ENCODE measurements at places on chromosomes 7 and 10.

- DNase-seq, result no peak
Measured at GRCh38 chr10:98528166-98528804, 81.5 kb upstream of the HPS1 start.

DNA sequence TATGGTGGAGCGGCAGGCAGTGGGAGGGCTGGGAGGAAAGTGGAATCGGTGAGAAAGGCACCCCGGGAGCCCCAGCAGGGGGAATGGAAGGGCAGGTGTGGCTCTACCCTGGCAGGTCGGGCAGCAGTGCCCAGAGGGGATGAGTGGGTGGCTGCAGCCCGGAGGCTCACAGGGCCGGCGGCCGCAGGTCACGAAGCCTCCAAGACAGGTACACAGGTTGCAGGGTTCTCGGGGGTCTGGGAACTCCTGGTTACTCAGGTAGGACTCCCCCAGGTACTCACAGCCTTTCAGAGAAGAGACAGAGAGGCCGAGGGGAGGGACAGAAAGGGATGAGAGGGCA lies 21.8 kb downstream of the KCP start:
- no peak for DNase-seq

DNA sequence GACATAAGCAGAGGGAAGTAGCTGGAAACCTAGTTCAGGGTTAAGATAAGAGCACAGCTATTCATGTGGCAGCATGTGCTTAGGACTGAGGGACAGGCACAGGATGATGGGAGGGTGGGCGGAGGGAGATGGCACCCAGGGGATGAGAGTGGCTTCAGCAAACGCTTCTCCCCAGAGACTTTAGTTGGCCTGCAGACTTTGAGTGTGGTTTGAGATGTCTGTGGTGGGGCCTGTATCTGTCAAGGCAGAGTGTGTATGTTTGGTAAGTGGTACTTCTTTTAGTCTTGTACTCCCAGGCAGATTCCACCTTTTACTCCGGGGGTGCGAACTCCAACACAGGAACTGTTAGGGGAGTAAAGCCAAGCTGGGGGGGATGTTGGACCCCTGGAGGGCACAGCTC lies 88.9 kb downstream of the WDFY4 start:
- no peak for DNase-seq

DNA sequence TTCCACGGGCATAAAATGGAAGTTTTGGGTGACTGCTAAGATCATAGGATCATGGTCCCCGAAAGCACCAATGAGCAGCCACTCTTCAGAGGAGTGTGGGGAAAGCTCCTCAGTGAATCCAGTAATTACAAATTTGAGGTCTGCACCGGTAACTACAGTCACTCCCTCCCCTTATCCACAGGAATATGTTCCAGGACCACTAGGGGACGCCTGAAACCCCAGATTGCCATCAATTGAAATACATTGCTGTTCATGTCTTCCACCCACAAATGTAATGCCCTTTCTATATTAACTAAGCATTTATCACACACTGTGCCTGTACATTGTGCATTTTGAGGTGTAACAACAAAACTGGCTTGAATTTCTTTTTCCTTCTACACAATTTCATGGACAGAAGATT lies 447.9 kb upstream of the PFKP start:
- no peak for DNase-seq

GRCh38 chr10:49741108-49741995 lies 20.8 kb downstream of the OGDHL start:
- no peak for DNase-seq

DNA sequence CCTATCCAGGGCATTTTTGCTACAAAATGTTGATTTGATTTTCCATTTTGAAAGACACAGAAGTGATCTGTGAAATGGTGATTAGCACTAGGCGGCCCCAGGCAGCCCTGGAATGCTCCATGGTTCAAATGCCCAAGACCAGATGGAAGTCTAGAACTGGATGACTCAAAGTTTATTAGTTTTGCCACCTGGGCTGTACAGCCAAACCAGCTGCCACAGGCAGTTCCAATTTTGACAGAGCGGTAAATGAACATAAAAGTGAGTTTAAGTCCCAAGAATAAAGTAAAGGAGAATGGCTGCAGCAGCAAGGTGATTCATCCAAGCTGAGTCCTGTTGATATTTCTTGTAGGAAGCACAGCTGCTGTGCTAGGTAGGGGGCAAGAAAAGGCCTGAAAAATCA lies 180.5 kb downstream of the SUGCT start:
- DNase-seq, result no peak

DNA sequence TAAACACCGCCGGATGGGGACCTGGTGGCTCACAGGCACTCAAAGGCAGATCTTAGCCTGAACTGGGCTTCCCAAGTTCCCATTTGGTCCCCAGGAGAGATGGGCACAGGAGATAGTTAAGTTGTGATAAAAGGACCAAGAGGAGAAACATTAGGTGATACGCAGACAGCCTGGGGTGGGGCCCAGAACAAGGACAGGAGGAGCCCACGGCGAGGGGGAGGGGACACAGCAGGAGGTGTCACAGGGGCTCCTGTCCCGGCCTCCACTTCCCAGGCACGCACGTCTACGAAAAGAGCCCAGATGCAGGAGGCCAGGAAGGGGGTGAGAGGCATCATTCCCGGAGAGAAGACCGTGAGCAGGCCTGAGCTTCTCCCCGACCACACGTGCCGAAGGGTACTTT lies 16.3 kb upstream of the DNAAF5 start:
- no peak for DNase-seq

- DNase-seq, result no peak
Measured at GRCh38 chr10:77889277-77889903, 37.2 kb downstream of the DLG5 start.

GRCh38 chr7:79455173-79455790 lies 1.8 kb upstream of the MAGI2 start:
- no peak for DNase-seq

DNA sequence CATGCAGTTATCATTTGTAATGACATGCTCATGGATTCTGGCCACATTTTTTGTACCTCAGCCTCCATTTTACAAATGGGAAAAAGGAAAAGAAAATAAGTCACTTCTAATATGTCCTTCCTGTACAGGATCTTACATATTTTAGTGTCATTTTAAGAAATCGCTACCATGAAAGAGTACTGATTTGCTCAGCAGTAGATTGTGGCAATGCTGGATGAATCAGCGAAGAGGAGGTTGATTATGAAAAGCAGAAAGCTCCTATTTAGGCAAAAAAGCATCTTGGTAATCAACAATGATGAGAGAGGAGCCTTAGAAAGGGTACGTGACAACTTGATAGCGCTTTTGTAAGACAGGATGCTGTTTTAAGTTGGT lies 522.9 kb downstream of the PARD3 start:
- DNase-seq, result no peak

DNA sequence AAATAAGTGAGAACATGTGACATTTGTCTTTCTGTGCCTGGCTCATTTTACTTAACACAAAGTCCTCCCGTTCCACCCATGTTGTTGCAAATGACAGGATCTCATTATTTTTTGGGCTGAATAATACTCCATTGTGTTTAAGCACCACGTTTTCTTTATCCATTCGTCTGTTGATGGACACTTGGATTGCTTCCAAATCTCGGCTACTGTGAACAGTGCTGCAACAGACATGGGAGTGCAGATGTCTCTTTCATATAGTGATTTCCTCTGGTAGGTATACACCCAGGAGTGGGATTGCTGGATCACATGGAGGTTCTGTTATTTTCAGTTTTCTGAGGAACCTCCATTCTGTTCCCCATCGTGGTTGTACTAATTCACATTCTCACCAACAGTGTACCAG lies 264.4 kb upstream of the GALNT17 start:
- no peak for DNase-seq

- DNase-seq, result no peak
Measured at GRCh38 chr7:64183126-64183742, 23.8 kb upstream of the ZNF735 start.

- no peak for DNase-seq
Measured at GRCh38 chr7:46651561-46652088, 730.6 kb upstream of the IGFBP3 start.

DNA sequence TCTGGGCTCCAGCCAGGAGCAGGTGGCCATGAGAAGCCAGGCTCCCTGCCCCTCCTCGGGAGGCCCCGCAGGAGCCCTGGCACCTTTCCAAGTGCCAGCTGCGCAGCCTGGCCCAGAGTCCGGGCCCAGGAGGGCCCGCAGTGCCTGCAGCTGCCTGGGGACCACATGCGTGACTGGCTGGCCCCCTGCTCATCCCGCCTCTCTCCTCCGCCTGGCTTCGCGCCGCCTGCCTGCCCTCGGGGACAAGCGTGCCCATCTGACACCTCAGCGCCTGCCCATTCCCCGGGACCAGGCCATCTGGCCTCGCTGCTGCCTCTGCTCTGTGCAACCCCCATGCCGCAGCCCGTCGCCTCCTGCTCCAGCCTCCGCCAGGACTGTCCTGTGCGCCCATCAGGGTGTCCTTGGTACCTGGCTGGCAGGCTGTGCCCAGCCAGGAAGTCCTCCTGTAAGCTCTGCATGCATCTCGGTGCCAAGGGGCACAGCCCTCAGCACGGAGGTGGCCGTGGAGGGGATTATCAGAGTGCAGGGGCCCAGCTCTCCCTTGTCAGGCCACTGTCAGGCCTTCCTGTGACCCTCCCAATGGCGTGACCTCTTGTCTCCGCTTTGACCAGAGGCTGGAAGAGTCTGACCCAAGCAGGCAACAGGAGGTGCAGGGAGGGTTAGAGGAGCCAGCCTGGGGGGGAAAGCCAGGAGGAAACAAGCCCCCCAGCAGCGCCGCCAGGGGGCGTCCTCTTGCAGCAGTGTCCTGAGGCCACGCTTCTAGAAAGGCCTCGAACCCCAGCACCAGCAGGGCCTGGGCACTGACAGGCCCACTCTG lies 50.5 kb downstream of the TMEM209 start:
- no peak for DNase-seq

GRCh38 chr10:95998255-95998784 lies 45.1 kb upstream of the CCNJ start:
- DNase-seq, result no peak

GRCh38 chr10:60901561-60902235 lies 42.3 kb downstream of the RHOBTB1 start:
- DNase-seq, result no peak

- no peak for DNase-seq
Measured at GRCh38 chr7:108347616-108348015, 108.6 kb downstream of the NRCAM start.

DNA sequence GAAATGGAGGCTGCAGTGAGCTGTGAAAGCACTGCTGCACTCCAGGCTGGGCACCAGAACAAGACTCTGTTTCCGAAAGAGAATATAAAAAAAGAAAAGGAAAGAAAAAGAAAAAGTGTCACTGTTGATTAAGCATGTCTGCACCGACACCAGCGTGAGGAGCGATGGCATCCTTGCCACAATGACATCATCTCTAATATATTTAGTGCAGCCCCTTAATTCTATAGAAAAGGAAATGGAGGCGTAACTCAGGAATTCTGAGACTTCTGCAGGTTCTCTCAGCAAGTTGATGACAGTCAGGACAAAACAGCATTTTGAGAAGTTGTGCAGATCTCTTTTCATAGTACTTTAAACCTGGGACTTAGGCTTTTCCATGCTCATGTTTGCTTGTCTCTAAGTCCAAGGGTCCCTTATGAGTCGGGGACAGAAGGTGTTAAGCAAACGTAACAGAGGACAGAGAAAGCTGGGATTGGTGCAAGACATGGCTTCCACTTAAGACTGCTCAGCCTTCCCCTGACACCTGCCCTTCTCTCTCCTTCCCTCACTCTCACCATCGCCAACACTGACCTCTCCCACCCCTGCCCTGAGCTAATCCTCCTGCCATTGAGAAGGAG lies 16.9 kb upstream of the ANKRD1 start:
- no peak for DNase-seq

DNA sequence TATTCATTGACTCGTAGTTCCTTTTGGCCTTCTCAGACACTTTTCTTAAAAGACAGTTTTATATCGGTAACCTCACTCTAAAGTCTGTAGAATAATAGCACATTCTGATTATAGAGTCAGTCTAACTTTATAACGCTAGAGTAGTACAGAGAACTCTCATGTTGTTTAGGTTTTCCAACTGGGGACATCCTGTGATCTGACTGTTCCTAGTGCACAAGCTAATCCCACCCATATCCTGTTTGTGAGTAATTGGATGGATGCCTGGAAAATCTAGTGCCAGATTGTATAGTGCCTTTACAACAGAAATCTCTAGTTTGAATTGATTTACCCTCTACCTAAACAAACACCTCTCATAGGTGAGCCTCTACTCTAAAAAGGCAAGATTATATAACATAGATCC lies 107.4 kb downstream of the ZEB1 start:
- DNase-seq, result no peak

- no peak for DNase-seq
Measured at GRCh38 chr7:23693224-23693623, 13.2 kb downstream of the FAM221A start.

DNA sequence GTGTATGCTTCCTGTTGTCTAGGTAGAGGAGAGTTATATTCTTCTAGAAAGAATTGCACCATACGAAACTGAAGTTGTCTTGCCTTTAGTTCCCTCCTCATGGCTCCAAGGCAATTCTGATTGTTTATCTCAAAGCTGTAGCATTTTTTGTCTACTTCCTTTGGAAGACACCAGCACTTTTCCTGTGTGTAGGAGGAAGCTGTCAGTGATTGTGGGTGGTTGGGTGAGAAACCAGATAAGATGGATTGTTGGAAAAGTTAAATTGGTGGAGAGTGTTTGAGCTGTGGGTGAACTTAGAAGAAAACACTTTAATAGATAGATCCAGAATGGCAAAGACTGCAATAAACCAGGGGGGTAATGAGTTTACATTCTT lies 12.1 kb upstream of the CSTF2T start:
- no peak for DNase-seq

- DNase-seq, result no peak
Measured at GRCh38 chr10:113752553-113752952, 1.1 kb downstream of the PLEKHS1 start.

DNA sequence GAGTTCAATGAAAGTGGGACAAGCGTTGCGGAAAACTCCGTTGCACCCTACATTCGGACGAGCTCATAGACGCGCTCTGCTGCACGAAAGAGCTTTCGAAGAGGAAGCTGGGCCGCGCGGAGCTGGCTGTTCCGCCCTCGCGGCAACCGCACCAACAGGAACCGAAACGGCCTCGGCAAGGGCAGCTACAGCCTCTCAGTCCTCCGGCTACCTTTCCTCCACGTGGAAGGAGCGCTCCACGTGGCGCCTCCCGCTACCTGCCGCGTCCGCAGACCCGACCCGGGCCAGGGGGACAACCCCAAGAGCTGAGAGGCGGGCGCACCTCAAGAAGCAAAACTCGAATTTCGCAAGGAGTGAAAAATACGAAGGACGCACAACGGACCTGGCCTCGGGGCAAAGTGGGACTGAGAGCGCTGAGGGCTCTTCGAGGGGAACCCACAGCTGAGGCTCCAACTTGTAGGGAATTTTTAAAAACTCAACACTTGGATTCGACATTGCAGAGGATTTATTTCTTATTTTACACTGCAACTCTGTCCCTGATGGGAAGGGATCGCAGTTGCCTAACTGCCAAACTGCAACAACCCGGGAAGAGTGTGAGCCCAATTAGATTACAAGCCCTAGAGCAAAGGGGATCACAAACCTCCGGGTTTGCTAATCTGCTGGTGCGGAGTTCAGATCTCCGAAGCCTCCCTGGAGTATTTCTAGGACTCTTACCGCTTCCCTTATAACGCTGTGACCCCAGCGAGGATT lies 1.4 kb downstream of the HPSE2 start:
- DNase-seq, result peak; percentile 76

Data from GM18507 (cell line).